ENCODE measurements at places on chromosomes 3 and 15. TPM values are rescaled to one million over a fixed set of nuclear protein-coding genes. Genes with fewer than 3 reads are reported as not detected.

Gene PRTG
- 0.66 TPM for polyA plus RNA-seq

- peaks cover 7% of the 10 kb centered on the region for H3K4me1 ChIP-seq
- no peaks in the 10 kb centered on the region for H3K27me3 ChIP-seq
- no peaks in the 10 kb centered on the region for H3K36me3 ChIP-seq
- H3K4me3 ChIP-seq = no peak overlapping the region
- DNase-seq = no peak
- no peak overlapping the region for H3K27ac ChIP-seq
Measured at GRCh38 chr15:70974004-70974832, 81.6 kb downstream of the LRRC49 start.

Gene GP5
- not detected for polyA plus RNA-seq

Gene ZNF860
- polyA plus RNA-seq = 0.06 TPM

GRCh38 chr15:75037685-75038084 lies 14.3 kb downstream of the PPCDC start:
- H3K36me3 ChIP-seq = no peaks in the 10 kb centered on the region
- no peak overlapping the region for H3K4me3 ChIP-seq
- DNase-seq = no peak
- peaks cover 69% of the 10 kb centered on the region for H3K4me1 ChIP-seq
- no peak overlapping the region for H3K27ac ChIP-seq

- peak overlapping the region; percentile 55 for H3K27ac ChIP-seq
- H3K36me3 ChIP-seq = peaks cover 47% of the 10 kb centered on the region
Measured at GRCh38 chr15:75620841-75621391, 4.6 kb downstream of the SNUPN start.

GRCh38 chr3:124592658-124593441 lies 137.4 kb upstream of the UMPS start:
- DNase-seq = no peak
- no peaks in the 10 kb centered on the region for H3K36me3 ChIP-seq
- H3K27ac ChIP-seq = no peak overlapping the region
- peaks cover 46% of the 10 kb centered on the region for H3K4me1 ChIP-seq

DNA sequence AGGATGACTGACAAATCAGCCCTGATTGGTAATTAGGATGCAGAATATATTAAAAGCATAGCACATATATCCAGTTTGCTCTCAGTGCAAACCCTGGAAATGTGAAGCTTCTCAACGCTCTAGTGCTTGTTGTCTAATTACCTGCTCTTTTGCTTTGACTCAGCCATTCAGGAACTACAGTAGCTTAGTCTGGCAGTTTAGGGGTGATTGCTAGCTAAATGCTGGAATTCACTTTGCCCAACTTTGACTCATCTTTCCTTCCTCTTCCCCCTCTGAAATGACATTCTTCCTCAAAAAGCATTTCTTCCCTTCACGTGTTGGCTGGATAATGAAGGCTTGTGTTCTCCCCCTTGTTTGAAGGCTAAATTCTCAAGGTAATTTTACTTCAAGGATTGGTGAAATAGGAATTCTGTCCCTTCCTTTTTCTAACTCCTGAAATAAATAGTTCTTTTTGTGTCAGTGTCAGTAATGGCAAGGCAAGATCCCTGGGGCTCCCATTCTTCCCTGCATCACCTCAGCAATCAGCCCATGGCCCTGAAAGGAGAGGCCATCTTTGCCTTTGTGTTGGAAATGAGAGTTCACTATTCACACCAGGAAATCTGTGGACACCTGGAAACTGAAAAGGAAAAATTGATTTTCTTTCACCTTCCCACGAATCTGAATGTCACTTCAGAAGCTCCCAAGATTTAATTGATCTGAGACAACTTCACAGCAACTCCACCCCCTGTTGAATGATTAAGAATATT lies 103.6 kb downstream of the ECT2 start:
- no peaks in the 10 kb centered on the region for H3K27me3 ChIP-seq
- H3K4me1 ChIP-seq = peaks cover 20% of the 10 kb centered on the region
- H3K4me3 ChIP-seq = no peak overlapping the region
- DNase-seq = no peak

- H3K27ac ChIP-seq = no peak overlapping the region
- H3K4me1 ChIP-seq = no peaks in the 10 kb centered on the region
- no peak overlapping the region for H3K4me3 ChIP-seq
- H3K27me3 ChIP-seq = no peaks in the 10 kb centered on the region
- DNase-seq = no peak
Measured at GRCh38 chr3:3281024-3281423, 101.5 kb upstream of the CRBN start.

- no peak for DNase-seq
- no peak overlapping the region for H3K27ac ChIP-seq
- no peaks in the 10 kb centered on the region for H3K4me1 ChIP-seq
- H3K4me3 ChIP-seq = no peak overlapping the region
- no peaks in the 10 kb centered on the region for H3K36me3 ChIP-seq
Measured at GRCh38 chr3:34919025-34919424, 720.3 kb upstream of the ARPP21 start.

Data from heart right ventricle (tissue), 16 donors.